Left forelimb (tissue), 1 donor: ENCODE measurements at places on chromosomes 3 and 15.

DNA sequence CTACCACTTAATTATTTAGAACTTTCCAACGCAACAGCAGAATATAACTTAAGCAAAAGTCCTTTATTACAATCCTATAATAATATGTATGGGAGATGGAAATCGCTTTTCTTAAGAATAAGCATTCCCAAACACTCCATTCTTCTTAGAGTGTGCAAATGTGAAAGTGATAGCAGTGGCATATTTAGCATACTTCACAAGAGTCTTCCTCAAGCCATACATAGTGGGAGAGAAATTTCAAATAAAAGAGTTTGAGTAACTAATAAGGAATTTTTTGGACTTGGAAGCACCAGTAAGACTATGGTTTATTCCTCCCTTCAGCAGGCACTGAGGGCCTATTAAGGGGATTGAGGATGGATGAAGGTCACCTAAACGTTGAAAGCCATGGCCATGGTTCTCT is 22.1 kb upstream of the BNC1 start:
- DNase-seq: no peak

GRCh38 chr15:94164202-94164807 is 67.1 kb upstream of the MCTP2 start:
- DNase-seq: no peak

- no peak for DNase-seq
Observed at GRCh38 chr3:45939341-45939771, 3.9 kb upstream of the CXCR6 start.

- no peak for DNase-seq
Observed at GRCh38 chr15:61112231-61112630, 116.9 kb downstream of the RORA start.

DNA sequence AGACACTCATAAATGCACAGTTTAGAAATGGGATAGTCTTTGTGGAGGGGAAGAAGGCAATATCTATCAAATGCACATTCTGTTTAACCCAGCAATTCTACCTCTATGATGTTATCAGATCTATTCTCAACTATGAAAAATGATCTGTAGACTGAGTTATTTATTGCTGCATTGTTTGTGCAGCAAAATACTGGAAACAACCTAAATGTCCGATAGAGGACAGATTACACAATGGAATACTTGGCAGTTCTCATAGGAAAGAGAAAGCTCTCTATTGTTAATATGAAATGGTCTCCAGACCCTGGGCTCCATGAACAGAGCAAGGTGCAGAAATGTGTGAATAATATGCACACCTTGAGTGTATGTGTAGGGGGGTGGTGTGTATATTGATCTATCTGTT is 49.0 kb upstream of the SELENOK start:
- no peak for DNase-seq

DNA sequence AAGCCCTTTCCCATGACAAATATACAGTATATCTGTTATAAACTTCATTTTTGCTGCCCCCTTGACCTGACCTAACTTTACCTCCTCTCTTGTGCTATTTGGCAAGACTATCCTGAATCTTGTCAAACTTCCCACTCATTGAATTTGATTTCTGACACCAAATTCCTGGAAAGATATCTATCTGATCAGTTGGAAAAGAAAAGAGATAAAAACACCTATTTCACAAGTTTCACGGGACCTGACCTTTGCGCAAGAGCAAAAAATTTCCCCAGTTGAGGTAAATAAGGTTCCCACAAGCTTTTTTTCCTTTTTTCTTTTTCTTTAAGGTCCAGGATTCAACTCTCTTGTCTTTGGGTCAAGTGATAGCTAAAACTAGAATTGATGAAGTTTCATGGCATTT is 189.2 kb upstream of the LPP start:
- no peak for DNase-seq

GRCh38 chr15:68341760-68342725 is 64.5 kb downstream of the FEM1B start:
- DNase-seq: no peak

GRCh38 chr3:195241592-195242355 is 29.2 kb downstream of the XXYLT1 start:
- DNase-seq: no peak
